ENCODE measurements at places on chromosomes 2 and 18.

GRCh38 chr18:79732721-79733025 is 53.1 kb downstream of the CTDP1 start:
- DNase-seq: no peak

GRCh38 chr2:26989156-26989555 is 18.7 kb downstream of the MAPRE3 start:
- DNase-seq: no peak

- no peak for DNase-seq
These were observed 218.8 kb downstream of the AGPS start for GRCh38 chr2:177611310-177611886.

DNA sequence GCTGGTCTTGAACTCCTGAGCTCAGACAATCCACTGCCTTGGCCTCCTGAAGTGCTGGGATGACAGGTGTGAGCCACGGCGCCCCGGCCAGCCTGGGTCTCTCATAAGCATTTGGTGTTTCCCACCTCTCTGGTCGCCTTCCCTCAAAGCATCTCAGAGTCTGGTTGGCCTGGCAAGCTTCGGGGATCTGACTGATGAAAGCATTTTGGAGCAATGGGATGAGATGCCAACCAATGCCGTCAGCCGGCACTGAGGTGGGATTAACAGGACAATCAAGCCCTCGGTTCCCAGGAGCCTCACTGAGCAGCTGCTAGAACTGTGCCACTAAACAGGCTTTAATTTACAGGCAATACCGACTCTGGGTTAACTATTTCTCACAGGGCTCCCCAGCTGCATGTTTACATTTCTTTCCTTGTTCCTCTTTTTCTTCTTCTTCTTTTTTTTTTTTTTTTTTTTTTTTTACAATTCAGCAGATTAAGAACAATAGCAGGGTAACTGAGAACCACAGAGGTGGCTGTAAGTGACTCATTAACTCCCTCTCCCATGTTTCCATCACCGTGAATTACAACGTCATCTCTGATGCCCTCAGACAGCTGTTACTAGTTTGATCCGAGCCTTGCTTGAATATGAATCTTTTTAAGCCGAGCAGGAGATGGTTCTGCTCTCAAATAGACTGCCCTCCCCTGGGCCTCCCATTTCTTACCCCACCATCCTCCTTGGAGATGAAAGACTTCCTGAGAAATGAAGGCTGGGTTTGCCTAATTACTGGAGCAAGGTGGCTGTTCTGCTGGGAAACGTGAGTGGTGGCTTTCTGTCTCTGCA is 37.9 kb downstream of the ODC1 start:
- no peak for DNase-seq

DNA sequence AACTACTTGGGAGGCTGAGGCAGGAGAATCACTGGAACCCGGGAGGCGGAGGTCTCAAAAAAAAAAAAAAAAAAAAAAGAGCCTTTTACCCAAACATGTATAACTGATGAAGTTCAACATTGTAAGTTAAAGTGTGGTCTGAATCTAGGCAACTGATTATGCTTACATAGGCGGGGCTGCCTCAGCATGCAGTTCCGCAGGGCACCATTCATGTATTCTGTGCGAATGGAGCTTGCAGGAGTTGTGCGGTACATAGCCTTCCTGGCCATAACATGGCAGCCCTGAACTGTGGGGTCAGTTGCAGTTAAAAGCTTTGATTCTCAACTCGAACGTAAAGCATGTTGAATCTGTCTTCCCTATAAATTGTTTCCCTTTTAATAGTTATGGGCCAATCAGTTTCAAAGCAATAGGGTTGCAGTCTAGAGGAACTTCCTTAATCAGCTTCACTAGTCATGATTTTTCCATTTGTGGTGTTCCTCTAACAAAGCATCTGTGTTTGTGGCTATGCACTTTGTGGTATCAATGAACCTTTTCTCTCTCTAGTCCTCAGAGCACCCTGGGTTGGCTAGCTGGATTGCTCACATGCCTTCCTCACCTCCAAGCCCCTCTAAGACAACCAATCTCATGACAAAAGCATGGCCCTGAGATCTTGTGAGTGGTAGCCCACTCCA is 30.6 kb upstream of the CEP68 start:
- DNase-seq: no peak

DNA sequence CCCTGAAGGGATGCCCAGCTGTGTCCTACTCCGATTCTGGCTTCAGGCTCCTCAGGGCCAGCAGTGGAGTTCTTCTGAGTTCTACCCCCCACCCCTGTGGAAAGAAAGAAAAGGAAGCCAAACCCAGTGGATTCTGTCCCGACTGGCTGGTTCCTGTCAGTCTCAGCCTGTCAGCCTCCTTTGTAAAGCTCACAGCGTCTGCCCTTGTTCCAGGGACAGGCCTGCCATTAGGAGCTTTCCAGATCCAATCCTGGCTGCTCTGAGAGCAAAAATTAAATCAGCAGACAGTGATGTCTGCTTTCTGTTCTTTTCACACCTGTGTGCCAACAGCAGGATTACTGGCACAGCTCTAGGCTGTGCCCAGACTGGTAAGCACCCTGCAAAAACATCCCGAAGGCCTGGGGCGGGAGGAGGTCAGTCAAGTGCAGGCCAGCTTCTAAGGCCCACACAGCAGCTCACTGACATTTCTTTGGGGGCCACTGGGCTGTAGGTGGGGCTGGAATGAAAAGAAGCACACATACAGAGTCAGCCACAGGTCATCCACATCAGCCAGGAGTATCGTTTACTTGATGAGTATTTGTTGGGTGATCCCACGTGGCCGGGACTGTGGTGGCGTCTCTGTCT is 69.1 kb downstream of the EHD3 start:
- DNase-seq: no peak
